ENCODE measurements at places on chromosomes 7 and 10.

DNA sequence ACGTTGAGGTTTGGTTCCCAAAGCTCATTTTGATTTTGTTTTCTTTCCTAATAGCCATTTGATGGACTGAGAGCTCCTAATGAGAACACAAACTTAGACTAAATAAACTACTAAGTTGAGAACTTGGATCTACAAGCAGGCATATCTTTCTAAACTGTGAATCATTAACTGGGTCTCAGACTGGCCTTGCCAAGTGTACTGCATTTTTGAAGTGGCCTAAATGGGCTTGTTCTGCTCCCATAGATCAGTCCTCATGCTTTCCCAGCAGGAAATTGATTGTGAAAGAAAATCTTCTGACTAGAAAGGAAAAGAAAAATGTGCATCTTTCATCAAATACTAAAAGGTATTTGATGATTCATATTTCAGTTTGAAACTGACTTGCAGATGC, 46.7 kb upstream of the RBM33 start:
- DNase-seq, result no peak

- no peak for DNase-seq
These were observed 727.8 kb downstream of the GRID1 start for GRCh38 chr10:85638797-85639196.

DNA sequence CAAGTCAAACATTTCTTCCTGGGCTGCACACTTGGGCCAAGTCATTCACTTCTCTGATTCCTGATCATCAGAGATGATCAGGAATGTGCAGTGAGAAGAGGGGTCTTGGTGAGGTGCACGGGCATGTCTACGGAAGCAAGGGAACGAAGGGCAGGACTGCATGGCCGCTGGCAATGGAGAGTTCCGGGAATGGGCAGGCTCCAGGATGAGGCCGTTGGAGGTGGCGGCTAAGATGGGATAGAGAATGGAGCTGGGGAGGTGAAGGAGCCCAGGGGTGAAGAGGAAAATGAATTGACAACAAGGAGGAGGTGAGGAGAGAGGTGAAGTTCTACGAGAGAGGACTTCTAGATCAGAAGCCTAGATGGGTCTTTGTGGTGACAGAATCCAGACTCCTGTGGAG, 260.0 kb downstream of the GRID1 start:
- no peak for DNase-seq

GRCh38 chr7:110307776-110308175, 783.2 kb upstream of the LRRN3 start:
- no peak for DNase-seq

GRCh38 chr10:59388671-59388976, 26.3 kb upstream of the FAM13C start:
- no peak for DNase-seq

GRCh38 chr10:95508730-95509129, 52.4 kb downstream of the SORBS1 start:
- DNase-seq, result no peak

- no peak for DNase-seq
These were observed 88.9 kb downstream of the GTF2IRD1 start for GRCh38 chr7:74542558-74543117.

- DNase-seq, result no peak
These were observed 1.1 kb upstream of the TECTB start for GRCh38 chr10:112282086-112282485.

- DNase-seq, result no peak
These were observed 114.7 kb downstream of the MYO3A start for GRCh38 chr10:26048756-26049155.

DNA sequence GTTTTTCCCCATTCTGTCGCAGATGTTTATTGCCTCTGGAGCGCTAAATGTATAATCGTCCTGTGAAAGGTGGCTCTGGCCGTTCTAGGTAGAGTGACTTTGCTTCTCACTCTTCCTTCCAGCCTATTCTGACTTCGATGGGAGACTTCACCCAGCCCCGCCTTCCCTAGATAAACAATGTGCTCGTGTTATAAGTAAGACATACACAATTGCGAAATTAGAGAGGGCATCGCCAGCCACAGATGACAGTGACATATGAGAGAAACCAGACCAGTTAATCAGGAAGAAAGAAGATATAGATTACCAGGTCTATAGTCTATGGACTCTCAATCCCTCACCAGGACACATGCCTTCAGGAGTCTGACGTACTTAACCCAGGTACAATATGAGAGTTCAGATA, 1050.5 kb upstream of the AUTS2 start:
- DNase-seq, result no peak

DNA sequence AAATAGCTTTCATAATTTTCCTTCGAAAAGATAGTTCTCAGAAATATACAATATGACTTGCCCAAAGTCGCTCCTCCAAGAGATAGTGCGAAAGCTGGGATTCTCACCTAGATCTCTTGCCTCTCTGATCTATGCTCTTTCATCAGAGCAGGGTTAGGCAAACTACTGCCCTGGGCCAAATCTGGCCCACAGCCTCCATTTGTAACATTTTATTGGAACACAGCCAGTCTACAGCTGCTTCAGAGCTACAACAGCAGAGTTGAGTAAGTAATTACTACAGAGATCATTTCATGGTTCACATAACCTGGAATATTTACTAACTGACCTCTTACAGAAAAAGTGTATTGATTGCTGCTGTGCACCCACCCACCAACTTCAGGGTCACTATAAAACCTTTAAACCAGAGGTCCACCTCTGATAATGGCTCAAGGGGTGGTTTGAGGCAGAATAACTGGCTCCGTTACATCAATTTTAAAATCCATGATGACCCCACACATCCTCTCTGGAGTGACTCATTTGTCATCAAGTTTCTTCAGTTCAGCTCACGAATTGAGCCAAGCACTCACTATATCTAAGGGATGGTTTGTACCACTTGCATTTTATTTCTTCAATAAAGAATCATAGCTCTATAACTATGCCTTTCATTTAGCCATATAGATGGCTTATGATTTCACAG, 1019.0 kb downstream of the XPNPEP1 start:
- DNase-seq, result no peak

DNA sequence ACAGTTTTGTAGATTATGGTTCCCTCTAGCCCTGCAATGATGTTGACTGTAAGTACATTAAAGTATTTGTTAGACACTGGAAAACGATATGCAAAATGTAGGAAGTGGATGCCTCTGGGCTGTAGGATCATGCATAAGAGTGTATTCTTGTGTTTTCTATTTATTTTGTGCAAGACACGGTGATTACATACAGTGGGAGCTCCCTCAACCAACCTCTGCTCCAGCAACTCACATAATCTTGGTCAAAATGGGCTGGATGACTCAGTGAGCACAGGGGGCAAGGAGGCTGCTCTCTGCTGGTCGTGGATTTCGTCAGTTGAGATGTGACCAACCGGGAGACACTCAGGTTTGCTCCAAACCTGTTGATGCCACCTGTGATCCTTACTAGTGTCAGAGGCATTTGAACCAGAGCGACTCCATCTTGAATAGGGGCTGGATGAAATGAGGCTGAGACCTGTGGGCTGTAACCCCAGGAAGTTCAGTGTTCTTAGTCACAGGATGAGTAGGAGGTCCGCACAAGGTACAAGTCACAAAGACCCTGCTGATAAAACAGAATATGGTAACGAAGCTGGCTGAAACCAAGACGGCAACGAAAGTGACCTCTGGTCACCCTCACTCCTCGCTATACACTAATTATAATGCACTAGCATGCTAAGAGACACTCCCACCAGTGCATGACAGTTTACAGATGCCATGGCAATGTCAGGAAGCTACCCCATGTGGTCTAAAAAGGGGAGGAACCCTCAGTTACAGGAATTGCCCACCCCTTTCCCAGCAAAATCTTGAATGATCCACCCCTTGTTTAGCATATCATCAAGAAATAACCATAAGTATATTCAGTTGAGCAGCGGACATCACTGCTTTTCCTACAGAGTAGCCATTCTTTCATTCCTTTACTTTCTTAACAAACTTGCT, 56.4 kb upstream of the FAM20C start:
- no peak for DNase-seq

- DNase-seq, result no peak
These were observed 81.1 kb downstream of the RUNDC3B start for GRCh38 chr7:87709258-87709657.

DNA sequence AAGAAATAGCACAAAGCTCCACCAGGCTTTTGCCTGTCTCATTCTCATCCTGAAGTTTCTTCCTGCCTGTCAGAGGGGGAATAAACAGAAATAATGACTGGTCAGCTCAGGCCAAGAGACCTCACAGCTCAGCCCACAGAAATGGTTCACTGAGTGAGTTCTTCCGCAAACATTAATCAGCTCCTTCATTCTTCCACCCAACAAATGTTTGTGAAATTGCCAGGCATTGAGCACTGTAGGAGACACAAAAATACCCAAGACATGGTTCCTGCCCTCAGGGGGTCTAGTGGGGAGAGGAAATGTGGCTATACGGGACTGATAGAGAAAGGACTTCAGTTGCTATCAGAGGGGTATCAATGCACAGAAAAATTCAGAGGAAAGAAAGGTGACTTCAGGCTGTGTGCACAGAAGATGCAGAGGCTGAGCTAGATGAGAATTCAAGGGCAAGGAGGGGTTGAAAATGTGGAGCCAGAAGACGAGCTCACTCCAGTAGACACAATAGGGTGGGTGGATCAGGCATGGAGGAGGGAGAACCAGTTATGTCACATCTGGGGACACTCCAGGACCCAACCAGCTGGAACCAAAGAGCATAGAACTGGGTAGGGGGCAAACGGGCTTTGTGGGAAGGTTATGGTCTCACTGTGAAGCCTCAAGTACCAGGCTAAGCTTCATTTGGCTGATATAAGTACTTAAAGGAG, 20.9 kb downstream of the MYOF start:
- no peak for DNase-seq

DNA sequence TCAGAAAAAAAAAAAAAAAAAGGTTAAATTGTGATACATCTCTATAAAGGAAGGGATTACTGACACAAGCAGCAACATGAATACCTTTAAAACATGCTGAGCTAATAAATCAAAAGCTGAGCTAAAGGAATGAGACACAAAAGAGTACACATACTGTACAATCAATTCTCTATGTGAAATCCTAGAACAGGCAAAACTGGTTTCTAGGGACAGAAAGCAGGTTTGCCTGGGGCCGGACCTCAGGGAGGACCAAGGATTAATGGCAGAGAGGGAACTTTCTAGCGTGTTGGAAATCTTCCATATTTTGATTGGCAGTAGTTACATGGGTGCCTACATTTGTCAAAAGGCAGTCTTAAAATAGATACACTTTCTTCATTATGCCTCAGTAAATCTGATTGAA, 52.5 kb downstream of the KLRG2 start:
- no peak for DNase-seq

DNA sequence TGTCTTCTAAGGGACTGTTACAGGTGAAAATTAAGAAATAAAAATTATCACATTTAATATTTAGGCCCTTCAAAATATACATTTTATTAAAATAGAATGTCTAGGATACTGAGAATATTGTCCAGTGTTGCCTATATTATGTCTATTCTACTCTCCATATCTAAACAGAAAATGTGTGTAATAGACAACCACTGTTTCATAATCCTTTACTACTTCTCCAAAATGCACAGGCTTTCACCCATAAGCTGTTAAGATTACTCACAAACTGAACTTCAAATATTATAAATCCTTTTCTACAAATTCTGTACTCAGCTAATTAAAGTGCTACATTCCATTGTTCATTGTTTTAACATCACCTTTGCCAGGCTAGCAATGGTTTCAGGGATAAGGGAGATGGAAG, 56.7 kb upstream of the TFEC start:
- no peak for DNase-seq

DNA sequence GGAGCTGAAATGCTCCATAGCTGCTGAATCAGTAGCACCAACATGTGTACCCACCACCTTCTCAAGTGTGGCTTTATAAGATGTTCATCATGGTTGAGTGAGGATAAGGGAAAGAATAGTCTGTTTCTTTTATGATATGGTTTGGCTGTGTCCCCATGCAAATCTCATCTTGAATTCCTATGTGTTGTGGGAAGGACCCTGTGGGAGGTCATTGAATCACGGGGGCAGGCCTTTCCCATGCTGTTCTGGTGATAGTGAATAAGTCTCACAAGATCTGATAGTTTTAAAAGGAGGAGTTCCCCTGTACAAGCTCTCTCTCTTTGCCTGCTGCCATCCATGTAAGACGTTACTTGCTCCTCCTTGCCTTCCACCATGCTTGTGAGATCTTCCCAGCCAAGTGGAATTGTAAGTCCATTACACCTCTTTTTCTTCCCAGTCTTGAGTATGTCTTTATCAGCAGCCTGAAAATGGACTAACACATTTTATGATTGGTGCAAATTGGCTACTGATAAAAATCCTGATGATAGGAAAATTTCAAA, 799.9 kb downstream of the TNS3 start:
- DNase-seq, result no peak

- DNase-seq, result no peak
These were observed 25.8 kb downstream of the DOCK1 start for GRCh38 chr10:126930883-126931503.

- no peak for DNase-seq
These were observed 80.5 kb downstream of the ELAPOR2 start for GRCh38 chr7:86978808-86979506.

DNA sequence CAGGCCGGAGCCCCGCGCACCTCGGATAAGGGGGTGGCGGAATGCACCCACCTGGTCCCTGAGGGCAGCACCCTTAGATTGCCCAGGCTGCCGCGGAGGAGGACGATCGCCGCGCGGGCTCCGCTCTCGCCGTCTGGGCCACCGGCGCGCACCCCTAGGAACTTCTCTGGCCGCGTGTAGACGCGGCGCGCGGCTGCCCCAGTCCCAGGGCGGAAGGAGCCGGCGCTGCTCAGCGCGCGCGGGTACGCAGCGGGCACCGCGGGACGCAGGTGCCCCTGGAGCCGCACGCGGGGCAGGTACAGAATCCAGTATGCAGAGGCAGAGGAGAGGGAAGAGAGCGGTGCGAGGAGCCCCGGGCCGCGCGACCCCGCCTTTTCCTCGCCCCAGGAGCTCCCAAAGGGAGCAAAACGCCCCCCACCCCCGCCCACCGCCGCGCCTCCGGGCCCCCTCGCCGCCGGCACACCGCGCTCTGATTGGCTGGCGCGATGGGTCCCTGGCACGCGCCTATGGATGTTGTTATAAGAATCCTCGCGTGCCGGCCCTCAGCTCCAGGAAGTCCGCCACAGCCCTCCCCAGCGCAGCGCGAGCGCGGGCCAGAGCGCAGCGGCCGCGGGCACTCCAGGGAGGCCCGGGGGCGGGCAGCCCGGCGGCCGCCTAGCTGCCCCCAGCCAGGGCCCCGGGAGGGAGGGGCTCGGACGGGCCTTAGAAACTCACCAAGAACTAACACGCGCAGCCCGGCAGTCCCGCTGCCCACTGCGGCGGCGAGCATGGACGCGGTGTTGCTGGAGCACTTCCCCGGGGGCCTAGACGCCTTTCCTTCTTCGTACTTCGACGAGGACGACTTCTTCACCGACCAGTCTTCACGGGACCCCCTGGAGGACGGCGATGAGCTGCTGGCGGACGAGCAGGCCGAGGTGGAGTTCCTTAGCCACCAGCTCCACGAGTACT, at the start of gene PTF1A:
Gene PTF1A, plus strand, starts transcription at position 549 of the 948 bp plus-strand sequence. Its CDS starts 219 bp downstream, at position 768.
- DNase-seq, result no peak

DNA sequence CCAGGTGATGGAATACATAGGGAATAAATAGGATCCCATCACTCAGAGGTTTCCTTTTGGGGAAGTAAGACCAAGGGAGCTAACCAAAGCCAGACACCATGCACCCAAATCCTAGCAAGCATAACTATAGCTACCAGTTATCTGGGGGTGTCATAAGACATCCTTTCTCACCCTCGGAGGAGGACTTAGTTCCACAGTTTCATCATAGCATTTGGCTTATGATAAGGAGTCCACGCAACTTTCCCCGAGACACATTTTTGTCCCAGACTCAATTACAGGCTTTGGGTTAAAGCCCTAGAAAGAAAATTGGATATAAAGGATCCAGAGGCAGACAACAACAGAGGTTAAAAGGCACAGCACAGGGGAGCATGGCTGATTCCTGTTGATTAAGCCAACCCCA, 442.9 kb downstream of the HTR7 start:
- no peak for DNase-seq
